NCI-H1436 treated with DMSO at 0.1 percent for 48 hours (cell line): ENCODE measurements at places on chromosomes 11 and 22.

DNA sequence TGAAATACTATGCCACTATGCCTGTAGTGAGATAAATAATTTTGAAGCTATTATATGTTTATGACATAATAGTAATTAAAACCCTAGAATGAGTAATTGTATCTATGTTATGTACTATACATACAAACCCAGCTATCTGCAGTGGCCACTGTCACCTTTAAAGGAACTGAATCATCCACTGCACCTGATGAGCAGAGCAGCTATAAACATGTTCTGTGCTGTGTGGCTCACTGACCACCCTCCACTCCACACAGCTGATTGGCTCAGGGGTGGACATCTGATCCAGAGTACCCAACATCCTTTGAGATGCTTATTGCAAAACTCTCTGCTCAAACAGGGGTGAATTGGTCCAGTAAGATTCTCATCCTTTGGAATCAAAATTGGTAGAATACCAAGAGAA is 19.2 kb upstream of the RRAS2 start:
- DNase-seq = no peak

- DNase-seq = no peak
These were observed 264.1 kb upstream of the PLET1 start for GRCh38 chr11:112524798-112525197.

GRCh38 chr22:43919106-43919973 is 4.3 kb upstream of the PNPLA3 start:
- DNase-seq = no peak

DNA sequence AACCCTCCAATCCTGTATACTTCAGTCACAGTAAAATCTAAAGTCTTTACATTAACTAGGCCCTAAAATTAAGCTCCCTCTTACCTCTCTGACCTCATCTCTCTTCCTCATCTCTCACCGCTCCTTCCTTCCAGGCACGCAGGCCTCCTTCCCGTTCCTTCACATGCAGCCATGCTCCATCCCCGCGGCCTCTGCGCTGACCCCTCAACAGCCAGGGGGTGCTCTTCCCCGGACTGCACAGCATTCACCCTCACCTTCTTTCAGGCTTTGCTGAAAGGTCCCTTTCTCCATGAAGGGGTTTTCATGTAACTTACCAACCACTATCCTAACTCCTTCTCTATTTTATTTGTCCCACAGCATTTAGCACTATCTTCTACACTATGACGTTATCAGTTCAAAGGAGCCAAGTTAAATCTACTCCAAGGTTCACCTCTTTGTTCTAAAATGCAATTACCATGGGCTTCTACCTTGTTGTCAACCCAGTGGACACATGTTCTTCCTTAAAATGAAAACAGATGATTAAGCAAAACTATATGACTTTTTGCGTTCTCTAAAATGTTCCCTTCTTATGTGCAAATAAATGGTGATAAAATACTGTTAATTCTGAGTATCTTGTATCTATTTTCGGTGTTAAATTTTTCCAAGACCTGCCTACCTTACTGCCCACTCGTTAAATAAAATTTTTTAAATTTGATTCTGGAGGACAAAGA is 57.8 kb upstream of the APOA1 start:
- no peak for DNase-seq

DNA sequence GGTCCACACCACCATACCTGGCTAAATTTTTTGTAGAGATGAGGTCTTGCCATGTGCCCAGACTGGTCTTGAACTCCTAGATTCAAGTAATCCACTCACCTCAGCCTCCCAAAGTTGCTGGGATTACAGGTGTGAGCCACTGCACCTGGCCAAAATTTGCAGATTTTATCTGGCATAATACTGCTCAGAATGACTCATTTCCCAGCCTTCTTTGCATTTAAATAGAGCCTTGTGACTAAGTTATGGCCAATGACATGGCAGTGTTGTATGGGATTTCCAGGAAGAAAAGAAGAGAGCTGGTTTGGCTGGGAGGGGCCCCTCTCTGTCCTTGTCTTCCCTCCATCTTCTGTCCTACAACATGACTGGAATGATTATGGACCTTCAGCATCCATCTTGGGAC is 55.8 kb downstream of the CCDC34 start:
- DNase-seq = no peak
